ENCODE measurements at places on chromosomes 6 and 20. TPM values are rescaled to one million over a fixed set of nuclear protein-coding genes. Genes with fewer than 3 reads are reported as not detected.
A peak's percentile ranks its signal among the peaks of the same experiment; 100 is the strongest.

- H3K36me3 ChIP-seq = no peaks in the 10 kb centered on the region
- H3K27ac ChIP-seq = no peak overlapping the region
- H3K4me1 ChIP-seq = no peaks in the 10 kb centered on the region
Observed at GRCh38 chr6:46556053-46556452, 64.8 kb upstream of the RCAN2 start.

DNA sequence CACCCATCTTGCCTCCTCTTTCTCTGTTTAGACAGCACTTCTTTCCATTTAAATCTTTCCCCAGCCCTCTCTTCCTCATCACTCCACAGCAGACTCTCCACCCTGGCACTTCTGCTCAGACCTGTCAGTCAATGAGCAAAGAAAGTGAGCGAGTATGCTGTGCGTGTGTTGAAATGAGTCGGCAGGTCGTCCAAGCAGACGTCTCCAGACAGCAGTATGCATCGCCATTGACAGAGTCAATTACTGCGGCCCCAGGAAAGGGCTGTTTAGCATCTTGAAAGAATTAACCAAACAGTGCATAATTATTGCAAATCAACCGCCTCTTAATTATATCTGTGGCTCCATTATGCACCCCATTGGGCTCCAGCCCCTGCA is 54.8 kb upstream of the KCNG1 start:
- H3K4me3 ChIP-seq = no peak overlapping the region
- no peaks in the 10 kb centered on the region for H3K4me1 ChIP-seq
- H3K27ac ChIP-seq = no peak overlapping the region

DNA sequence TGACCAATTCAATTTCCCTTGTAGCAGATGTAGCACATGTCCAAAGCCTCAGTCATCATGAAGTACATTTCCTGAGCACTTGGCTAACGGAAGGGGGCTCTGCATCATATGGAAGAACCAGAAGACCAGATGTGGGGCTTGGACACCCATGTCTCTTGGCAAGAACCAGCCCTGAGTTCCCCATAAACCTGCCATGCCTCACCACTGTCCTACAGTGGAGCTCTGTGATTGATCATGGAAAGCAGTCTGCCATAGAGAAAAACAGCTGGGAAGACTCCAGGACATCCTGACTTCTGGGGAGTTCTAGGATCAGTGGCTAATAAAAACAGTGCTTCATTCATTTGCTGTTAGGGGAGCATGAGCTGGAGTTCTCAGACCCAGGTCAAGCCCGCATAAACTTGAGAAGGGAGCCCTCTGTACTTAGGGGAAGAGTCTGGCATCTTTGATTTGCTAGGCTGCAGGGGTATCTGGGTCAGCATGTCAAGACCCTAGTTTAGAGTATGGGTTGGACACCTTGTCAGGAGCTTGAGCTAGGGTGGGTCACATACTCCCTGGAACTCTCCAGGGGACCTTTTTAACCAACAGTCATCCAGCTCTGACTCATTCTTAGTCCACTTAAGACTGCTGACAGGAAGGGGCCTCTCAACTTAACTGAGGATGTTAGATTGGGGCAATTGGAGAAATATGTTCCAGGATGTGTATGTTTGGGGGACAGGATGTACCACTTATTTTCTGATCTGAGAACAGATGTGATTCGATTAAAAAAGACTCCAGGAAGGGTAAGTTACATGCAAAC is 26.3 kb upstream of the TRAM2 start:
- H3K4me3 ChIP-seq = no peak overlapping the region
- H3K4me1 ChIP-seq = peaks cover 3% of the 10 kb centered on the region
- H3K27ac ChIP-seq = no peak overlapping the region
- no peaks in the 10 kb centered on the region for H3K36me3 ChIP-seq
- DNase-seq = peak; percentile 19

- DNase-seq = no peak
- no peaks in the 10 kb centered on the region for H3K36me3 ChIP-seq
- no peaks in the 10 kb centered on the region for H3K27me3 ChIP-seq
- no peak overlapping the region for H3K4me3 ChIP-seq
- H3K4me1 ChIP-seq = peaks cover 3% of the 10 kb centered on the region
- no peak overlapping the region for H3K27ac ChIP-seq
Observed at GRCh38 chr6:24927985-24928745, 7.6 kb downstream of the RIPOR2 start.

- H3K36me3 ChIP-seq = no peaks in the 10 kb centered on the region
- no peaks in the 10 kb centered on the region for H3K4me1 ChIP-seq
- no peak overlapping the region for H3K4me3 ChIP-seq
- H3K27ac ChIP-seq = no peak overlapping the region
- no peaks in the 10 kb centered on the region for H3K27me3 ChIP-seq
- DNase-seq = no peak
Observed at GRCh38 chr6:159390381-159390780, 221.2 kb downstream of the FNDC1 start.

DNA sequence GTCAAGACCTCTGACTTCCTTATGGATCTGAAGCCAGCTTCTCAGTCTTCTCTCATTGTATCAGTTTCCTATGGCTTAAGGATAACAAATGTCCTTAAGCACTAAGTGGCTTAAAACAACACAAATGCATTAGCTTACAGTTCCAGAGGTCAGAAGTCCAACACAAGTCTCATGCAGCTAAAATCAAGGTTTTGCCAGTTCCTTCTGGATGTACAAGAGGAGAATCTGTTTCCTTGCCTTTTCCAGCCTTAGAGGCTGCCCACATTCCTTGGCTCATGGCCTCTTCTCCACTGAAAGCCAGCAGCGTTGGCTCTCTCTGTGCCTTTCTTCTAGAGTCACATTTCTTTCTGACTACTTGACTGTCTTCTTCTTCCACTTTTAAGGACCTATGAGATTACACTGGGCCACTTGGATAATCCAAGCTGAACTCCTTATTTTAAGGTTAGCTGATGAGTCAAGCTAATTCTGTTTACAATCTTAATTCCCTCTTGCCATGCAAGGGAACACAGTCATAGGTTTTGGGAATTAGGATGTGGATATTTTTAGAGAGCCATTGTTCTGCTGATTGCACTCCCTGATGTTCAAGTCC is 179.0 kb downstream of the BCAS1 start:
- H3K27me3 ChIP-seq = no peaks in the 10 kb centered on the region
- no peak overlapping the region for H3K27ac ChIP-seq
- H3K4me1 ChIP-seq = peaks cover 2% of the 10 kb centered on the region
- H3K4me3 ChIP-seq = no peak overlapping the region

- no peaks in the 10 kb centered on the region for H3K36me3 ChIP-seq
- H3K4me1 ChIP-seq = no peaks in the 10 kb centered on the region
- no peak for DNase-seq
- H3K27ac ChIP-seq = no peak overlapping the region
- no peaks in the 10 kb centered on the region for H3K27me3 ChIP-seq
Observed at GRCh38 chr6:169020821-169021220, 232.8 kb downstream of the THBS2 start.

DNA sequence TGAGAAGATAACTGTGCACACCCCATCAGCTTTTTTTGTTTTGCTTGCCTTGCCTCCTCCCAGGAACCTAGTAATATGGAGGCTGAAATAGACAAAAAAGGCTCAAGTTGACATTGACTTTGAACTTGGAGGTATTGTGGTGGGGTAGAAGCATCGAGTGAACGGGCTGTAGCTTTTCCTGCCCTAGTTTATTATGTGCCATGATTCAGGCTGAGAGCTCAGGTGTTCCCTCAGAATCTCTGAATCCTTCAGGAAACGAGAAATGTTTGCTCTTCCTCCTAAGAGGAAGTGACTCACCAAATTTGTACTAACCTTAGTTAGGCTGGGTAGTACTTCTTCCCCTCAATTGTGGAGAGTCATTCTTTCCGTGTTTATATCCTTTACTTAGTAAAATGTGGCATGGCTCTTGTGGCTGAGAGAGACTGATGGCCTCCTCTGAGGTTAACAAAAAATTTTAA is 98.8 kb downstream of the SASH1 start:
- no peak overlapping the region for H3K4me3 ChIP-seq
- H3K4me1 ChIP-seq = peaks cover 15% of the 10 kb centered on the region
- H3K27me3 ChIP-seq = no peaks in the 10 kb centered on the region
- H3K36me3 ChIP-seq = no peaks in the 10 kb centered on the region

DNA sequence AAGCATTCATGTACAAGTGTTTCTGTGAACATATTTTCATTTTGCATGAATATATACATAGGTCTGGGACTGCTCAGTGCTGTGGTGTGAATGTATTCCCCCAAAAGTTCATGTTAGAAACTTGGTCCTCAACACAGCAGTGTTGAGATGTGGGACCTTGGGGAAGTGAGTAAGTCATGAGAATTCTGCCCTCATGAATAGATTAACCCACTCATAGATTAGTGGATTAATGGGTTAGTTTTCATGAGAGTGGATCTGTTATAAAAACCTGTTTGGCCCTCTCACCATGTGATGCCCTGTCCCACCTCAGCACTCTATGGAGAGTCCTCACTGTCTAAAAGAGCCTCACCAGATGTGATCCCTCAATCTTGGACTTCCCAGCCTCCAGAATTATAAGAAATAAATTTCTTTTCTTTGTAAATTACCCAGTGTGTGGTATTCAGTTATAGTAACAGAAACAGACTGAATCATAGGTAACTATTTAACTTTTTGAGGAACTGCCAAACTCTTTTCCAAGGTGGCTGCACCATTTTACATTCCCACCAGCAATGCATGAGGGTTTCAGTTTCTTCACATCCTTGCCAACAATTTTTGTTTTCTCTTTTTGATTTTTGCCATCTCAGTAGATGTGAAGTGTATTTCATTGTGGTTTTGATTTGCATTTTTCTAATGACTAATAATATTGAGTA is 45.3 kb downstream of the QRSL1 start:
- no peaks in the 10 kb centered on the region for H3K36me3 ChIP-seq
- H3K4me3 ChIP-seq = no peak overlapping the region
- H3K27me3 ChIP-seq = no peaks in the 10 kb centered on the region
- no peak overlapping the region for H3K27ac ChIP-seq

- no peak for DNase-seq
- no peaks in the 10 kb centered on the region for H3K36me3 ChIP-seq
- H3K4me1 ChIP-seq = no peaks in the 10 kb centered on the region
- no peak overlapping the region for H3K27ac ChIP-seq
Observed at GRCh38 chr6:101365181-101365580, 28.3 kb upstream of the GRIK2 start.

- no peaks in the 10 kb centered on the region for H3K36me3 ChIP-seq
- no peaks in the 10 kb centered on the region for H3K4me1 ChIP-seq
- peaks cover 2% of the 10 kb centered on the region for H3K27me3 ChIP-seq
- H3K4me3 ChIP-seq = no peak overlapping the region
Observed at GRCh38 chr6:168441434-168442391, 729 bp downstream of the SMOC2 start.

DNA sequence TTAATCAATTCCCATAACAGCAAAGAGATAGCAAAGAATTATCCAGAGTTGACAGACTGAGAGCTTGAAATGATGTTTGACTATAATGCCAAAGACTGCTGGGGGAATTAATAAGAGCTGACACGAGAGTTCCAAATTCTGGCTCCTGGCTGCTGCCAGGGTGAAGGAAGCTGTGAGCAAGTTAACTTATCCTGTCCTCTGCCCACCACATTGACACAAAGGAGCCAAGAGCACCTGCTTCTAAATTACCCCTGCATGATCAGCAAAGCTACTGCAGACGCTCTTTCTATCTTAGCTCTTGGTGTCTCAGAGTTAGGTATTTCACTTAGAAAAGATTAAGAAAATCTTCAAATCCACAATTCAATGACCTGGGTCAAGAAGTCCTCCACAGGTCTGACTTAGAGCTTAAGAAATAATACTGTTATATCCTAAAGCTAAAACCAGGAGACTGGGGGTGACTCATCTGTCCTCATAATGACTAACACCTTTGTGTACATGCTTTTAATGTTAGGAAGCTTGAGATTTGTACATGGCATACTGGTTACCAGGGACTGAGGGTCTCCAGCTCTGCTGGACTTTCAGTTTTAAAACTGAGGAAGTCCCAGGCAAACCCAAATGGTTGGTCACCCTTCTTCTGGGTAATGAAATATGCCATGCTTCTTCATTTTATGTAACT is 13.2 kb upstream of the FRK start:
- no peak overlapping the region for H3K27ac ChIP-seq
- DNase-seq = no peak
- no peaks in the 10 kb centered on the region for H3K36me3 ChIP-seq
- H3K4me3 ChIP-seq = no peak overlapping the region
- no peaks in the 10 kb centered on the region for H3K27me3 ChIP-seq
- no peaks in the 10 kb centered on the region for H3K4me1 ChIP-seq

DNA sequence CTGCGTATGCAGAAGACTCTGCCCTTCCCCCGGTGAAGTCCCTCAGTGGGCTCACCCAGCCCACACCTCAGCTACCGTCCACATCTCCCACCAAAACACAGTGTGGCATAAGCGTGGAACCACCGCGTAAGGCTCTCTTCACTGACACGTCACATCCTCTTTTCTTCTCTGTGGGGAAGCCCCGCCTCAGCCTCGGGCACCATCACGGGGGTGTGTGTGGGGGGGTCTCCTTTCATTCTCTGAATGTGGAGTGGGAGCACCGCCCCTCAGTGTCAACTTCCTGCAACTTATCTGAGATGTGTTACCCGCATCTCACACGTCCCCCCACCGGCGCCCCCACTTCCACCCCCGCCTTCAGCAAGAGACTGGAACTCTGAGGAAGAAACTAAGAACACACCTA is 388.4 kb upstream of the JARID2 start:
- no peaks in the 10 kb centered on the region for H3K36me3 ChIP-seq
- H3K4me3 ChIP-seq = no peak overlapping the region
- H3K27ac ChIP-seq = no peak overlapping the region
- H3K27me3 ChIP-seq = no peaks in the 10 kb centered on the region

GRCh38 chr6:87700397-87701343 is 1.4 kb downstream of the AKIRIN2 start:
- no peaks in the 10 kb centered on the region for H3K27me3 ChIP-seq
- H3K27ac ChIP-seq = peak overlapping the region; percentile 97
- peaks cover 8% of the 10 kb centered on the region for H3K4me1 ChIP-seq
- peak overlapping the region; percentile 90 for H3K4me3 ChIP-seq

GRCh38 chr20:57527728-57528127 is 2.8 kb upstream of the CTCFL start:
- H3K4me3 ChIP-seq = no peak overlapping the region
- H3K36me3 ChIP-seq = no peaks in the 10 kb centered on the region
- no peak for DNase-seq
- H3K27ac ChIP-seq = no peak overlapping the region
- no peaks in the 10 kb centered on the region for H3K27me3 ChIP-seq

GRCh38 chr6:1885576-1886011 is 275.9 kb downstream of the FOXC1 start:
- H3K4me3 ChIP-seq = no peak overlapping the region
- H3K4me1 ChIP-seq = no peaks in the 10 kb centered on the region
- no peak overlapping the region for H3K27ac ChIP-seq

GRCh38 chr6:118467181-118467580 is 80.9 kb upstream of the PLN start:
- DNase-seq = no peak
- H3K4me3 ChIP-seq = no peak overlapping the region
- H3K27ac ChIP-seq = no peak overlapping the region
- peaks cover 8% of the 10 kb centered on the region for H3K36me3 ChIP-seq

DNA sequence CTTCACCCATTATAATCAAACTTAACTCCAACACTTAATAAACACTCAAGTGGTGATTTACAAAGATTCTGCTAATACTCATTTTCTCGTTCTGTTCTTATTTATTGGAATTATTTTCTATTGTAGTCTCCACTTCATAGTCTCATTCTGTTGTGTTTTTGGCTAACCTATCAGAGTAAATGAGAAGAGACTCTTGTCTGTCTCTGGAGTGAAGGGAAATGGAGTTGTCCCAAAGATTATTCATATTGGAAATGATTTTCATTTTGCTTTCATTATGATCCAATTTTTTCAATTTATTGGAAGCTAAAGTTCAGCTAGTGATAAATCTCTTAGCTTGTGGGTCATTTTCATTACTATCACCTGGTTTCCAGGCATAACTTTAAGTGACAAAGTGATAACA is 454.9 kb upstream of the JAG1 start:
- no peaks in the 10 kb centered on the region for H3K36me3 ChIP-seq
- no peak overlapping the region for H3K27ac ChIP-seq
- H3K27me3 ChIP-seq = no peaks in the 10 kb centered on the region
- H3K4me3 ChIP-seq = no peak overlapping the region
- H3K4me1 ChIP-seq = no peaks in the 10 kb centered on the region
- DNase-seq = no peak

Gene C6orf58
- polyA plus RNA-seq = not detected

Gene DAAM2
- polyA plus RNA-seq = 6.9 TPM

Gene EYA2
- polyA plus RNA-seq = 7.9 TPM

Gene TPBG
- 5.8 TPM for polyA plus RNA-seq
